Astrocyte of the hippocampus (primary cell): ENCODE measurements at places on chromosomes 13 and 19.
A peak's percentile ranks its signal among the peaks of the same experiment; 100 is the strongest.

- DNase-seq = no peak
Measured at GRCh38 chr19:48302600-48302959, 22.8 kb upstream of the EMP3 start.

DNA sequence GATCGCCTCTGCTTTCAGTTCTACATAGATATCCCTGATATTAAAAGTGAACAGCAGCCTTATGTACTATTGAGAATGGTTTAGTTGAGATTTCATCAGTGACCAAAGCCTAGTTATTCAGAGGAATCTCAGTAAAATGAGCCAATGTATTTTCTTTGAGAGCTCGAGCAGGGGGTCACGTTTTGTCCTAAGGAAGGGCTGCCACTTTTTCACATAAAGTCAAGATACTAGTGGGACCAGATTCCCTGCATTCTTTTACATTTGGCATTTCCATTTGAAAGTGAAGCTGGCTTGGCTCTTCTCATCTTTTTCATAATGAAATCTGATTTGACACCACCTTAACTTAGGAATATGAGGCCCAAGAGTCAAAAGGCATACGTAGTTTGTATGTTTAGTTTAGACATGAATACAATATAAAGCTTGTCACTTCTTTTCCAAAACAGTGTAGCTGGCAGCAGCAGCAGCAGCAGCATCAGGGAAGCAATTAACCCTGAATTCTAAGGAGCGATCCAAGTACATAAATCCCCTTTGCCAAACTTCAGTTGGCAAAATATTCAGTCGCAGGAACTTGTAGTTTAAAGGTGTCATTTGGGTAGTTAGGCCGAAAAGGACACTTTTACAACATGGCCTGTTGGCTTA, 1752.2 kb upstream of the PCDH20 start:
- DNase-seq = peak; percentile 3

GRCh38 chr19:8005534-8006256, at the start of gene ELAVL1:
ELAVL1 (minus strand) TSS chr19:8005641; CDS start chr19:7991815, 13,826 bp downstream.
- DNase-seq = peak; percentile 98

GRCh38 chr13:77510156-77510555, 25.4 kb upstream of the SCEL start:
- DNase-seq = peak; percentile 22

GRCh38 chr13:113122550-113123225, at the start of gene F10:
F10 (plus strand) TSS chr13:113122799; CDS start chr13:113122856, 57 bp downstream.
- peak; percentile 26 for DNase-seq

GRCh38 chr13:85616275-85616674, 182.9 kb downstream of the SLITRK6 start:
- DNase-seq = no peak

DNA sequence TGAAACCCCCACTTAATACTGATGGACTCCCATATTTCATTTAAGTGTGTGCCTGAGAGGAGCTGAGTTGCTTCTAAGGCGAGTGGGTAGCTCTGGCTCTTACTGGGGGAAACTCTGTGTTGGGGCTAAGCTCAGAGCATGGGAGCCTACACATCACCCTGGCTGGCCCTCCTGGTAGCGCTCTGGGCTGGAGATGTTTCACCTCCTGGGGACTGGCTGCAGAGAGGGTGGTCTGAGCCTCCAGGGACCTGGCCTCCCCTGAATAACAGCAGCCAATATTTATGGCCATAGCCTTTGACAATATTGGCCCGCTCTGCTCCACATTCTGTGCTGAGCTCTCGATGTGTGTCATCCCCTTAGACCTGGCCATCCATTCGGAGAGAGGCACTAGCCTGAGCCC, 316.5 kb downstream of the ZNF536 start:
- no peak for DNase-seq

DNA sequence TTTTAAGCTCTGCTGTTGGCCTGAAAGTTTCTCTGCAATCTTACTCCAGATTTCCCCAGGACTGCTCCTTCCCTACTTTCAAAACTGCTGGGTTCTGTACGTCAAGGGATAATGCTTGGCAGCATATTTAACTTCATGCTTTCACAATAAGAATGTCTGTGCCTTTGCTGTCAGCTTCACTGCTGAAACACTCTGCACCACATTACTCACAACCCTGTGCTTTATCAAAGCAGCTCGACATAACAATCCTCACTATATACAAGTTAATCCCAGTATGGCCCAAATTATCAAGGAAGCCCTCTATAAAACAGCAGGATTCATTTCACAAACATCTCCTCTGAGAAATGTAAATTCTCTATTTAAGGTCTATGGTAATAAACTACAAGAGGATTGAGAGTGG, 17.5 kb downstream of the LATS2 start:
- peak; percentile 76 for DNase-seq

GRCh38 chr13:49649963-49650312, 21.6 kb downstream of the ARL11 start:
- DNase-seq = no peak

GRCh38 chr19:51136851-51137551, 5.1 kb upstream of the SIGLEC7 start:
- DNase-seq = no peak

DNA sequence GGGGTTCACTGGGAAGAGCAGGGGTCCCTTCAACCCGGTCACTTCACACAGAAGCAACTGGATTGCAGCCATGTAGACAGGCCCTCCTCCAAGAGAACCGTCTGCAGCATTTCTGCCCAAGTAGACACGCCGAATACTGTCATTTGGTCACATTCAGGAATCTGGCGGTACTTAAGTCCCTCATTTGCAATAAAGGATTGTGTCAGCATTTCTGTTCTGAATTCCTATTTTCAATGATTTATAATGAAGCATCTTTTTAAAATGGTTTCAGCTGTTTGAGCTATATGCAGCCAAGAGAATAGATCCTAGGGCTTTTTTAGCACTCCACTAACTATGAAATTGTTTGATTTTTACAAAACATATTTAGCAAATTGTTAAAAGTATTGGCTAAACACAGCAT, 143.5 kb upstream of the SOX1 start:
- DNase-seq = no peak

GRCh38 chr13:78762825-78763224, 103.9 kb upstream of the OBI1 start:
- no peak for DNase-seq
